ENCODE measurements at places on chromosomes 12 and 14. TPM values are rescaled to one million over a fixed set of nuclear protein-coding genes. Genes with fewer than 3 reads are reported as not detected.

Gene SLC39A2
- total RNA-seq: not detected

Gene SLCO1C1
- total RNA-seq: 21.5 TPM

Gene PDZRN4
- total RNA-seq: 60.0 TPM

Gene TMEM229B
- 35.1 TPM for total RNA-seq

Gene EIF2B1
- total RNA-seq: 26.8 TPM

Gene SOAT2
- not detected for total RNA-seq

Gene ACOT4
- 1.8 TPM for total RNA-seq

Gene PRPH
- 1.4 TPM for total RNA-seq

Measured in diencephalon (tissue), 1 donor.